CD4-positive, alpha-beta T cell treated with Interleukin-2 at 100 ng/mL for 4 hours (primary cell): ENCODE measurements at places on chromosomes 5 and 9.

DNA sequence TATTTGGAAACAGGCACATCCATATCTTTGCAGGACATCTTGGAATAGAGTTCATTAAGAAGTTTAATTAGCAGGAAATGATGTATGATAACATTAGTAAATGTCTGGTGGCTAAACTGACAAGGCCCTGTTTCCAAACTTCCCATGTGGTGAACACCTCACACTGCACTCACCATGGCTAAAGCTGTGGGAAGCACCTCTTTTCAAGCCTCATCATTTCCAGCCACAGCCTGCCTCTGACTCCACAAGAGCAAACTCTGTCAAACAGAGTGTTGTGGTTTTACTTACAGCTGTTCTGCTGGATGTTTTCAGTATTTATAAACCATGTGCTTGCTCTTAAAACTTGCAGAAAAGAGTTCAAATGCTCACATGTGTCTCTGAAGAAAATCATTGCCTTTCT lies 14.9 kb upstream of the NDUFB6 start:
- no peak for DNase-seq

- no peak for DNase-seq
Measured at GRCh38 chr5:37916525-37916924, 76.7 kb upstream of the GDNF start.

DNA sequence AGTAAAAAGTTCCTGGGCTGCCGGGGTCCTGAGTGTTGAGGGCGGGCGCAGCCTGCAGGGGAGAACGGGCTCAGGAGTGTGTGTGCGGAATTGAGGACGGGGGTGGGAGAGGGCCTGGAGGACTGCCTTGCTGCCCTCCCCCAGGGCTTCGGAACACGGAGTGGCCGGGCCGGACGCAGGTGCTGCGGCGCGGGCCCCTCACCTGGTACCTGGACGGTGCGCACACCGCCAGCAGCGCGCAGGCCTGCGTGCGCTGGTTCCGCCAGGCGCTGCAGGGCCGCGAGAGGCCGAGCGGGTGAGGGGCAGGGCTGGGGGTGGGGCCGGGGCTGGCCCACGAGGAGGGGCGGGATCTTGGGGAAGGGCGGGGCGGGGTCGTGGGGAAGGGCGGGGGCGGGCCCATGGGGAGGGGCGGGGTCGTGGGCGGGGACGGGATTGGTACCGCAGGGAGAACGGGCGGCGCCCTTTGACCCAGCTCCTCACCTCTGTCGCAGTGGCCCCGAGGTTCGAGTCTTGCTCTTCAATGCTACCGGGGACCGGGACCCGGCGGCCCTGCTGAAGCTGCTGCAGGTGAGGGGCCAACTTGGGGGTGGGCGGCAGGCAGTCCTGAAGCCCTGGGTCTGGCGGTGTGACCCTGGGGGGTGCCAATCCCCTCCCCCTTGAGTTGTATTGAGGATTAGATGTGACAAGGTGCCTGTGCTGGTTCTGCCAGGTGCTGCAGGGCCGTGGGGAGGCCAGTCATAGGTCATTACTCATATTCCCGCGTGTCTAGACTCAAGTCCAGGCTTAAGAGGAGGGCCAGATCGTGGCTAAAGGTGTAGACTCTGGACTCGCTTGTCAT lies 7.1 kb downstream of the FPGS start:
- DNase-seq, result no peak

- DNase-seq, result no peak
Measured at GRCh38 chr5:96348536-96348935, 84.5 kb downstream of the PCSK1 start.

DNA sequence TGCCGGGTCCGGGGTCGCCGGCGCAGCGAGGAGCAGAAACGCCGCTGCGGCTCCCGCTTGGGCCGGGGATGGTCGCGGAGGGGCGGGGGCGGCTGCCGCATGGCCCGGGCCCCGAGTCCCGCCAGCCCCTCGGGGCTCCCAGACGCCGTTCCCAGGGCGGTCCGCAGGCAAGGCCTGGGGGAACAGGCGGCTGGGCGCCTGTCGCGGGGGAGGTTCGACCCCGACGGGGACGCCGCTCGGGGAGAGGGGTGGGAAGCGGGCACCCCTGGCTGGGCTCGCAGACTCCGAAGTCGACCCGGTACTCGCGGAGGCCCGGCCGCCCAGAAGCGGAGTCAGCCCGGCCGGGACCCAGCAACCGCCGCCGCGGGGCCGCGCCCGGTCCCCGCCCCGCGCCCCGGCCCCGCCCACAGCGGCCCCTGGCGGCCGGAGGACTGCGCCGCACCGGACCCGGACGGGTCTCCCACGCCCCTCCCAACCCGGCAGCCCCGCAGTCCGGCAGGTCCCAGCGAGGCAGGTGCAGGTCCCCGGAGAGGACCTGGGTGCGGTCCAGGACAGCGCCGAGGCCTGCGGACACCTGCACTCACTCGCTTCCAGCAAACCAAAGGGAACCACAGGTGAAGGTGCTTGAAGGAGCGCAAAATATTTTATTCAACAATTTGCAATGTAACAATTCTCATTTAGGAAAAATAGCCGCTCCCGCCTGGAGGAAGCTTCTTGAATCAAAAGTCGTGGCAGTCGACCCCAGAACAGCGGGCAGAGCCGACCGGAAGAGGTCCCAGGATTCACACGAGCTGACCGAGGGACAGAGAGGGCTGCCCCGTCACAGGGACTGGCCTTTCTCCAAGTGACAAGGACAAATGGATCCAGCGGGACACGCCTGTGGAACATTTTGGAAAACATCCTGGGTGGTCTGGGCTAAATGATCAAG lies at the start of gene INPP5E:
Gene INPP5E (minus strand): TSS at position 365 of the 928 bp plus-strand sequence. CDS start 426 bp downstream, outside the sequence.
- peak; percentile 86 for DNase-seq

- DNase-seq, result no peak
Measured at GRCh38 chr5:145859897-145860296, 12.9 kb downstream of the GRXCR2 start.

DNA sequence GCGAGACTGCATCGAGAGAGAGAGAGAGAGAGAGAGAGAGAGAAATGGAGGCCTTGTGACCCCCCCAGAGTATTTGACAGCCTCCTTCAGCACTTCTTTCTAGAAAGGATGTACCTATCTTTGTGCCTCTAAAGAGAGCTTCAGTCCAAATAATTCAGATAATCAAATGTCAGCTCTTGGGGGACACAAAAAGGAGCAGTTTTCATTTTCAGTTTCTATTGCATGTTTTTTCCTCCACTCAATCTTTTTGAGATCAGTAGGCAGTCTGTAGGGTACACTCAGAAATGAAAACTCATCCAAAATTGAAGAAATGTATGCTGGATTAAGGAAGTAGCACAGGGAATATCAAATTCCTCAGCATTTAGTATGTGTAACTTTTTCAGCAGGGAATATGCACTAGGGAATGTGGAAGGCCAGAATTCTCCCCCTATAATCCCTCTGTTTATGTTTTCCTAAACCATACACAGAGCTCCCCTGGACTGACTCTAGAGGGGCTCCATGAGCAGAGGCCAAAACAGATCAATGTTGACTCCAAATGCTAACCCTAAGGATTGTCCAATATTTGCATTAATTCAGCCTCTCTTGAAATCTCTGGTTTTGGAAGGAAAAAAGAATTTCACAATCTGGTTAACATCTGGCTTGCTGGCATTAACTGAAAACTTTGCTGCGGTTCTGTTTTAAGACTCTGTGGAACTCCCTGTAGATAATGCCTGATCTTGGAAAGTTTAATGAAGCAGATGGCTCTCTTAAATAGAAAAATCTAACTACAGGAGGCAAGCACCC lies 250.1 kb downstream of the CEMIP2 start:
- DNase-seq, result no peak

DNA sequence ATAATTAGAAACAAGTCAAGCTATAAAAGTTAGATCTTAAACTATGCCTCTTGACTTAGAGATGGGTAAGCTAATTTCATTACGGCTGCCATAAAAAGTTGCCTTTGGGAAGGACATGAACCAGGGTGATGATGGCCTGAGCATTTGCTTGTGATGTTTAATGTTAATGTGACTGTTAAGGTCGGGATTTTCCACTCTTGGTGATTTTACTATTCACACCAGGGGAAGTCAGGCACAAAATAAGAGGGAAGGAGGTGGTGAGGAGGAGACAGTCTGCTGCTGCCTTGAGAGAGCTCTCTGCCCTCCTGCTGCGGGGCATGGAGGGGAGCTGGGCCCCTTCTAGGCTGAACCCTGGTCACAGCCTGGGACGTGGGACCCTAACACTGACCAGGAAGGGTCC lies 34.4 kb downstream of the AHRR start:
- no peak for DNase-seq

GRCh38 chr5:43415935-43416802 lies 4.0 kb upstream of the CCL28 start:
- no peak for DNase-seq

- no peak for DNase-seq
Measured at GRCh38 chr9:105004466-105005090, 76.6 kb upstream of the ABCA1 start.

DNA sequence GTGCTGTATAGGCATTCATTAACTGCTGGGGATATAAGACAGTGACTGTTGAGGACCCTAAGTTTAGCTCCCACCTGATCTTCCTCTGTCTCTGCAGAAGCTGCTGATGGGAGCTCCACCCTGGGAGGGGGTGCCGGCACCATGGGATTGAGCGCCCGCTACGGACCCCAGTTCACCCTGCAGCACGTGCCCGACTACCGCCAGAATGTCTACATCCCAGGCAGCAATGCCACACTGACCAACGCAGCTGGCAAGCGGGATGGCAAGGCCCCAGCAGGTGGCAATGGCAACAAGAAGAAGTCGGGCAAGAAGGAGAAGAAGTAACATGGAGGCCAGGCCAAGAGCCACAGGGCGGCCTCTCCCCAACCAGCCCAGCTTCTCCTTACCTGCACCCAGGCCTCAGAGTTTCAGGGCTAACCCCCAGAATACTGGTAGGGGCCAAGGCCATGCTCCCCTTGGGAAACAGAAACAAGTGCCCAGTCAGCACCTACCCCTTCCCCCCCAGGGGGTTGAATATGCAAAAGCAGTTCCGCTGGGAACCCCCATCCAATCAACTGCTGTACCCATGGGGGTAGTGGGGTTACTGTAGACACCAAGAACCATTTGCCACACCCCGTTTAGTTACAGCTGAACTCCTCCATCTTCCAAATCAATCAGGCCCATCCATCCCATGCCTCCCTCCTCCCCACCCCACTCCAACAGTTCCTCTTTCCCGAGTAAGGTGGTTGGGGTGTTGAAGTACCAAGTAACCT lies 22.1 kb downstream of the PCDHGC5 start:
- no peak for DNase-seq

DNA sequence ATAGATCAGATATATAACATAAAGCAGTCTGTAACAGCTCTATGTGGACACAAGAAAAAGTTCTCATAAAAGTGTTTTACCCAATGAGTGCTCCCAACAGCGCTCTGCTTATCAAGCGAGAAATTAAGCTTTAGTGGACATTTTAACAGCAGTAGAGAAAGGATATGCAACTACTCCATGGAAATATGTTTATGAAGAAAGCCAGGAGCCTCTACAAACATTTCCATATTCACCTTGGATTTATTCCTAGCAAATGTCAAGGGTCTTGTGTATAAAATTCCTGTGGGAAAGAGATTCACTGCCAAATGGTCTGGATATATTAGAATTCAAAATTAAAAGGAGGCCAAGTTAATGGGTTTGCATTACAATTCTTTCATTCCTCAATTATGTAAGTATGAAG lies 66.5 kb downstream of the DTWD2 start:
- DNase-seq, result no peak

DNA sequence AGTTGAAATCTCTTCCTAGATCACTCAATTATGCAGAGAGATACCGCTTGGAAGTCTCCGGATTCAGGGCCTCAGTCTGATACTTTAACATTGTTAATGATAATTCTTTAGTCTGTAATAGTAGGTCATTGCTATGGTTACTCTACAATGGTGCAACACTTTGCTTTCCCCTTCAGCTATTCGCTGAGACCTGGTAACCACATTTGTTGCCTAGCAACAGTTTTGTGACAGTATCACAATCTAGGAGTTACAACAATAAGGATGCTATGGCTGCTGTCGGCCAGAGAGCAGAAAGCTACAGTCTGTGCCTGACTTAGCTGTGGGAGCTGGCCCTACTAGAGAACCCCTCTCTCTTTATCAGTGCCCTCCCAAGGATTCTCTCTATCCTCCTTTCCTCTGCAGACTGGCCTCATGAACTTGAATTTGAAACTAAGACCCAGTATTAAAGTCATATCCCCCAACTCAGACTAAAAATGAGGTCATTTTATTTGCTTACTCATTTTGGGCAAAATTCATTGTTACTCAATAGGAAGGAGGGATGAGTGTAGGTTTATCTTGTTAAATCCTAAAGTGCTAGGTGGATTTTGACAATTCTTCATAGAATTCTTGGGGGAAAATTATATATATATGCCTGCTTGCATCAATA lies 39.3 kb downstream of the NR2F1 start:
- DNase-seq, result peak; percentile 82

DNA sequence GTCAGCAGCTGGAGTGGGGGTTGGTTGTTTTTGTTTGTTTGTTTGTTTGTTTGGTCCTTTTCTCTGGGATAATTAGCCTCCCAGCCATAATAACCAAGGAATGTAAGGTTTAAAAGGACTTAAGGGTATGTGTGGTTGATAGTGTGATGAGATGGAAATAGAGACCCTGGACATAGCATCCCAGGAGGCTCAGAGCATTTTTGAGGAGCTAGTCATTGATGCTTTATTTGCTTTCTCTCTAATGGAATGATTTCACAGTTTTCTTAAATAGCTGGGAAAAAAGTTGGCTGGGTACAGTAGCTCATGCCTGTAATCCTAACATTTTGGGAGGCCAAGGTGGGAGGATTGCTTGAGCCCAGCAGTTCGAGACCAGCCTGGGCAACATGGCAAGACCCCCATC lies 45.1 kb downstream of the TTC1 start:
- DNase-seq, result no peak

DNA sequence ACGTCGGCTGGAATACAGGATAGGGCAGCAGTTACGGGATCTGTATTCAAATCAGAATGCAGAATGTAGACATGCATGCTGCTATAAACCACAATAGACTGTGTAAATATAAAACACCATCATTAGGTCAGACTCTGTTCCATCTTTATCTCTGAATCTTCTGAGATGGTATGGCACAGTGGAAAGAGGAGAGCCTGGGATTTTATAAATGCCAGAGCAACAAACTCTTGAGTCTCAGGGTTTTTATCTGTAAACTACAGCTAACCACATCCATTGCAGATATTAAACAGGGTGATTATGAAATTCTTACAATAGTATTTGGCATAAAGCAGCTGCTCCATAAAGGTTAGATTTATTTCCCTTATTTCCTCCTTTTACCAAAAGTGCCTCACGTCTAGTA lies 108.7 kb downstream of the ZDHHC21 start:
- DNase-seq, result no peak

DNA sequence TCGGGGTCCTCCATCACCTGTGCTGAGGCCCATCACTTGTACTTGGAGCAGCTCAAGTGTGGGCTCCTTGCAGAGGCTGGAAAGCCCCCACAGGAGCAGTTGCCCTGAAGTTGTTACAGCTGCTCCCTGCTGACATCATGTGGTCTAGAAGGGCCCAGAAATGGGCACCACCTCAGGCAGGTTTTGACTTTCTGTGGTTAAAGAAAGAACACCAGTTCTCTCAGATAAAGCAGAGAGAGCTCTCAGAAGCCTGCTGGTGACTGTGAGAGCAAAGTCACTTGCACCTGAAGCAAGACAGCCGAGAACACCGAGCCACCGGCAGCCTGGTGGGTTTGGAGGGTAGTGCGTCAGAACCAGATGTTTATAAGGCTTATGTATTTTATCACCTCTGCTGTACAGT lies 70.4 kb downstream of the MVB12B start:
- peak; percentile 74 for DNase-seq
